Stimulated activated CD8-positive, alpha-beta memory T cell treated with anti-CD3 and anti-CD28 coated beads, Interleukin-4, amount 100 ng/mL, for 4 hours (primary cell): ENCODE measurements at places on chromosomes 2 and 18.

DNA sequence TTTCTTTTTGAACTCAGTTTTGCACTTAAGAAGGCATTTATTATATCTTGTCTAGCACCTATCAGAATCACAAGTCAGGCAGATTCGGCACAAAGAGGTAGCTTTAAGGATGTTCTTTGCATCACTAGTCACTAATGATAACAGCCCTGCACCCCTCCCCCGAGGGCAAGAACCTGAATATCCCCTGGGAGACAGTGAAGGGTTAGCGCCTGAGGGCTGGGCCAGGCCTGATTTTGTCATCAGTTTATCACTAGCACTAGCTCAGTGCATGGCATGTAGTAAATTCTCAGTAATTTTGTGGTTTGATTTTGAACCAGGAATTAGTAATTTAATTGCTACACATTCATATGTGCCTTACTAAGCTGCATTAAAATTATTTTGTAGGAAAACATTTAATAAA, 23.9 kb upstream of the HS6ST1 start:
- no peak for DNase-seq

- DNase-seq: no peak
Observed at GRCh38 chr2:84052913-84053312, 406.2 kb downstream of the SUCLG1 start.

GRCh38 chr2:178761759-178762371, 45.4 kb downstream of the TTN start:
- no peak for DNase-seq

GRCh38 chr2:23375448-23375847, 9.5 kb upstream of the KLHL29 start:
- no peak for DNase-seq

DNA sequence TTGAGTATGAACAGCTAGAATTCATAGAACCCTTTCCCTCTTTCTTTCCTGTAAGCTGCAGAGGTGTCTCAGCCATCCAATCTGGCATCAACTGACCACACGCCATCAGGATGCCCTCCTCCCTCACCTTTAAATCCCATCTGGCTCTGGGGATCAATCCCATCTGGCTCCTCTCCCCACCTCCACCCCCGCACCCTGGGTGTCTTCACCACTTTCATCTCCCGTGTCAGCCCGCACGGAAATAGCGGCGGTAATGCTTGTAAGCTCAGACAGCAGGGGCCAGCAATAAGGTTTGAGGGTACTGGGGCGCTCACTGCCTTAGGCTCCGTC, 508 bp upstream of the TUBA4B start:
- no peak for DNase-seq

- no peak for DNase-seq
Observed at GRCh38 chr18:24373328-24373727, 24.3 kb downstream of the OSBPL1A start.

GRCh38 chr2:69742322-69742952, 503 bp downstream of the ANXA4 start:
- no peak for DNase-seq

DNA sequence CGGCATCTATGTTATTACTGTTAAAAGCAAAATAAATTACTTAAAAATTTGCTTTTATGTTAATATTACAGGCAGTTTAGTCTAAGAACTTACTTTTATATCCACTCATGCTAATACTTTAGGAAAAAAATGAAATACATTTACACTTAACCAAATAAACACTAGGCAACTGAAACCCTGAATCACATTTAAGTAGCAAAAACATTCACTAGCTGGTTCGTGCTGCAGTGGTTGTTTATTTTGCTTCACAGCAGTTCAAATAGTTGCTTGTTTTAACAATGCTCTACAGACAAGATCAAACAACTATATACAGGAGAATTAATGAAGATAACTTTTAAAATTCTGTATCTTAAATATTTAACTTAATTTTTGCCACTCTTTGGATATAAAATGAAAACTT, 60.8 kb downstream of the ABCG8 start:
- DNase-seq: no peak

GRCh38 chr2:3503483-3503882, 15.8 kb downstream of the ADI1 start:
- no peak for DNase-seq
